ENCODE measurements at places on chromosomes 5 and 9. TPM values are rescaled to one million over a fixed set of nuclear protein-coding genes. Genes with fewer than 3 reads are reported as not detected.

GRCh38 chr5:176985516-176985915 lies 21.1 kb downstream of the UIMC1 start:
- no peak for DNase-seq

- DNase-seq, result no peak
These were observed 281.0 kb upstream of the IRX2 start for GRCh38 chr5:3032513-3032912.

- no peak for DNase-seq
These were observed 167.1 kb upstream of the RAI14 start for GRCh38 chr5:34488984-34489383.

DNA sequence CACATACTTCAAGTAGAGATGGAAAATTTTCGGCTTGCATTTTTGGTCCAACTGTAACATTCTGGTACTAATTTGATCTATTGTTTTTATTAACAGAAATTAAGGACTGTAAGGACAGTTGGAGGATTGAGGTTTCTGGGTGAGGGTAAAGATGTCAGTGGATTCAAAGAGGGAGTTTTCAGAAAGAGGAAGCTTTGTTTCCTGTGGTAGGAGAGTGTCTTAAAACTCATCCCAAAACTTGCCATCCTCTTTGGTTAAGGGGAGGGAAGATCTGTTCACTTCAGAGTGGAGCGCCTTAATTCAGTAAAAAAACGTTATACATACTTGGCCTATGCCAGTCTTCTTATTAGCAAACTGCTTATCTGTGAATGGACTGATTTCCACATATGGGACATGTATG lies 13.8 kb downstream of the CNTRL start:
- DNase-seq, result no peak

GRCh38 chr9:125133403-125134329 lies 9.7 kb downstream of the SCAI start:
- no peak for DNase-seq

DNA sequence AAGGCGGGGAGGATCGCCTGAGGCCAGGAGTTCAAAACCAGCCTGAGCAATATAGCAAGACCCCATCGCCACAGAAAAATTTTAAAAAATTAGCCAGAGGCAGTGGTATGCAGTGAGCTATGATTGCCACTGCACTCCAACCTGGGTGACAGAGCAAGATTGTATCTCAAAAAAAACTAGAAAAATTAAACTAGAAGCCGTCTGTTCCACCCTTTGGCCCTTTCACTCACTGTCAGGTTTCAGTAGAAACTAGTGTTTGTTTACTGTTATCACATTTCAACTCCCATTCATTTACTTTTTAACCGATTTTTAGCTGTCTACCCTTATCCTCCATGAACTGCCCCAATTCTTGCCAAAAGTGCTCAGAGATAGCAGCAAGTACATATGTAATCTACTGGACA lies 8.3 kb downstream of the UGCG start:
- DNase-seq, result no peak

- no peak for DNase-seq
These were observed 59.4 kb upstream of the GNA14 start for GRCh38 chr9:77707383-77708063.

DNA sequence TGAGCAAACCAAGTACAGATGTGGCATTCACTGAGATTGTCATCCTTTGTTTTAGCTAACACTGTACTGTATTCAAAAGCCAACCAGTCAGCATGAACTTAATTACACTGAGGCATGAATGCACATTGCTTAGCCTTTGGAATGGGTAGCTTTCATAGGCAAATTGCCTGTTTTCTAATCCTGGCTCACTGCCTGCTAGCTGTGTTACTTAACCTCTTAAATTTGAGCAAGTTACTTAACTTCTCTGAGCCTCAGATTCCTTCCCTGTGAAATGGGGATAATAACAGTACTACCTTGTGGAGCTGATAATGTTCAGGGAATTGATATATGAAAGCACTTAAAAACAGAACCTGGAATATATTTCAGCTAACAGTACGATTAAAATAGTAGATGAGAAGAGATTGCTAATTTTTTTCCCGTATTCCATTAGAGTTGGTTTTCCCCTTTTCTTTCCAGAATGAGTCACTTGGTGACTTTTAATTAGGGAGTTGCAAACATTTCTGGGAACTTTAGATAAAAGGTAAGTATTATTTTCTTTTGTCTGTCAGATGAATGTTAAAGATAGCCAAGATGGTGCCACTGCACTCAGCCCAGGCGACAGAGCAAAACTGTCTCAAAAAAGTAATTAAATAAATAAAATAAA lies 43.9 kb downstream of the ARRDC3 start:
- no peak for DNase-seq

- no peak for DNase-seq
These were observed 661.6 kb upstream of the C9orf72 start for GRCh38 chr9:28234894-28235277.

- DNase-seq, result no peak
These were observed 342.9 kb downstream of the SPOCK1 start for GRCh38 chr5:137156180-137156579.

DNA sequence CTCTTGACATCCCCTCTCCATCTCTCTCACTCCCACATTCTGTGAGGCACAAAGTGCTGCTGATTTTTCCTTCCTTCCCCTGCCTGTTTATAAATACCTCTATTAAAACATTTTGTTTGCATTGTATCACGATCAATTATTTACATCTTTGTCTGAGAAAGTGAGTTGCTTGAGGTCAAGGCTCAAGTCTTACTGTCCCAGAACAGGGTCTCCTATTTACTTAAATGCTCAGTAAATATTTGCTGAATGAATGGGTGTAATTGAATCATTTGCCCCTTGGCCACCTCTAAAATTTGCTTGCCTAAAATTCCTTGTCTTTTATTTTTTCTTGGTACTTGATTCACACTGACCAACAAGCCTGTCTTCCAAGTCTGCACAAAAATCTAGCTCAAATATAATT lies 103.5 kb downstream of the ZNF462 start:
- no peak for DNase-seq

DNA sequence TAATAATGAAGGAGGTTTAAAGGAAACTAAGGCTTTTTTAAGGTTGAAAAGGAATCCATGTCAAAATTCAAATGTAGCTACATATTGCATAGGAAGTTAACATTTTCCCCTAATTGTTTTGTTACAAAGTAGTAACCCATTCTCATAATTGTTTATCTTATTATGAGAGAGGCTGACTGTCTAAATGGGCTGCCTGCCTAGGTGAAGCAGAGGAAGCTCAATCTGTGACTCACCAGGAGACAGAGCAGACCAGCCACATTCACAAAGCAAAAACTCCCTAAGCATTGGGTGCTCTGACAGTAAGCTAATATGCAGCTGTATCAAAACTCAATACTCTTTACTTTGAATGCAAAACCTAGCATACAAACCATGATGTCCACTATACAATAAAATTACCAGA lies 208.5 kb downstream of the ROR2 start:
- no peak for DNase-seq

GRCh38 chr5:112109331-112110007 lies 309.6 kb downstream of the EPB41L4A start:
- DNase-seq, result peak; percentile 61

DNA sequence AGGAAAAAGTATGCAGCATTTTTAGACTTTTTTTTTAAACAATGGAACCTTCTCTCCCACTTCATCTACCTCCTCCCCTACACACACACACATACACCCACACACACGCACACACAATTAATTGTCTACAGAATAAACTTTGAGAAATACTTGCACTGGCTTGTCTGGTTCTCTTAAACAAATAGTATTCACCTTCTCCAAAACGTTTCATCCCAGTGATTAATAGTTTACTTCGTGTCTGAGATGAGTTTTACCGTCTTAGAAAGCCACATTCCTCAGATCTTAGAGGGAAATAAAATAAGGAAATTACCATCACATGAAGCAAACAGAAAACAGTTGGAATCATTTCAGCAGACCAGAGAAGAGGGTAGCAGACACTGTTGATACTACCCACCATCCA lies 570.6 kb upstream of the CLINT1 start:
- DNase-seq, result no peak

DNA sequence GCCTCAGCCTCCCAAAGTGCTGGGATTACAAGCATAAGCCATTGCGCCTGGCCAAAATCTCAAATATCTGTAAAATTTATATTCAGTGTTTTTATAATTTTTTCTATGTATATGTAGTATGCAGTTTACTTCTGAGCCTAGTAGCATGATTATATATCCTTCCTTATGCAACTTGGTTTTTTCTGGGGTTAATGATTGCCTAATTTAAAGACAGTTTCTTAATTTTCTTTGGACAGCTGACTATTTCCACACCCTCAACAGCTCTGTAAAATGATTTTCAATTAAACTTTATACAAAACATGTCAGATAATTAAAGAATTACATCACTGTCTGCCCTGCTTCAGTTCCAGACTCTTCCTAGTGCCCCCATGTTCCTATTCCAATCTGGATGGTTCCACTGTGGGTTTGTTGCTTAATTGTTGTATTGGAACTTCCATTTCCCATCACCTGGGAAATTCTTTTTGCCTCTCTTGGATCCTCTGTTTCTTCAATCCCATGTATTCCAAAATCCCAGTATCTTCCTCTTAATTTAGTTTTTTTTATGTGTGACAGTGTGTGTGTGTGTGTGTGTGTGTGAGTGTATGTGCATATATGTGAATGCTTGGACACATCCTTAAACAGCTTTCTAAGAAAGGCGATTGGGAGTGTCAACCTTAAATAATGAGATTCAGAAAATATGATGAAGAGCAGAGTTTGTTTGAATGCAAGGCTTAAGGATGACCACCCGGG lies 53.2 kb downstream of the C5orf22 start:
- no peak for DNase-seq

DNA sequence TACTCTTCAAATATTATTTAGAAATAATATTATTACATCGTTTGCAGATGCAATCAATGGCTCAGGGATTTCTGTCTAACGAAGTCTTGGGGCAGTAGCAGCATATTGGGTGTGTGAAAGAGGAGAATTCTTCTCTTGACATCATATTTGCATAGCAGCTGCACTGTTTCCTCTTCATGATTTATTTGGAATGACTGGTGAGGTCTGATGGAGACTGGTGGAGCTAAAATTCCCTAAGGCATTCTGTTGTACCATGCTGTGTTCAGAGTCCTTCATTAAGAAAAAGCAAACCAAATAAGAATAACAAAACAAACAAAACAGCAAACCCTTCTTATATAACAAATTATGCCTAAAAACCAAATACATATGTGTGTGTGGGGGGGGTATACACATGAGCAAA lies 177.6 kb downstream of the DIRAS2 start:
- no peak for DNase-seq

GRCh38 chr5:76404223-76405211 lies 1.4 kb downstream of the IQGAP2 start:
- DNase-seq, result peak; percentile 91

DNA sequence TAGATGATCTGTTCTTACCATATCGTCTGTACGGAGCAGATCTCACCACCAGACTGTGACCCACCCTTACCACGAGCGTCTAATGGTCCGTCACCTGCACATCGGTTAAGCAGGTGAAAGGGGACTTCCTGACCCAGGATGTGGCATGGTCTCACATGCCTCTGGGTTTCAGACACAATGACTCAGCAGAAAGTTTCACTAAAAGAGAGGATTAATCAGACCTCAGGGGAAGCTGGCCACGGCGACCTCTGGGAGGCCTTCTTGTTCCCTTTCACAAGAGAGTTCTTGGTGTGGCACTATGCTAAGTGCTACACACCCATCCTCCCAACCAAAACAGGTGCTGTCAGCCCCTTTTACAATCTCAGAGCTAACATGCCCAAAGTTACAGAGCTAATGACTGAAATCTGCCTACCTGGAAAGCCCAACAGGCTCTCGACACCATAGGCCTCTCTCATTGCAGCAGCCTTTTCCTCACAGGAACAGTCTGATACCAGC lies 41.6 kb downstream of the ADAMTS12 start:
- DNase-seq, result no peak

GRCh38 chr9:124602204-124602603 lies 95.0 kb upstream of the NR5A1 start:
- no peak for DNase-seq

GRCh38 chr9:76564297-76564696 lies 105.3 kb downstream of the GCNT1 start:
- no peak for DNase-seq

DNA sequence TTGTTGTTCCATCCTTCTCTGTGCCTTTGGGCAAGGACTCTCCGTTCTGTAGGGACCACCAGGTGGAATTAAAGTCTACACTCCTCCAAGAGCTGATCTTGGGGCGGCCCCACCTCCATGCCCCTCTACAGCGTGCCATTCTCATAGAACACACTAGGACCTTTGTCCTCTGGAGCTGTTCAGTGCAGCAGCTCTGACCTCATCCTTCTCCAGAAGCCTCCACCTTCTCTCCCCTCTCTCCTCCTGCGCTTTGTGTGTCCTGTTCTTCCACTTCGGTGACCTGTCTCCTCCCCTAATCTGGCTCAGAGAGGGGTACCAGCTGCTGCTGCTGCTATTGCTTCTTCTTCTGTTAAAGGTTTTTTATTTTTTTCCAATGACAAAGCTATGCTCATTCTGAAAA lies 1.8 kb upstream of the MACROH2A1 start:
- DNase-seq, result no peak

DNA sequence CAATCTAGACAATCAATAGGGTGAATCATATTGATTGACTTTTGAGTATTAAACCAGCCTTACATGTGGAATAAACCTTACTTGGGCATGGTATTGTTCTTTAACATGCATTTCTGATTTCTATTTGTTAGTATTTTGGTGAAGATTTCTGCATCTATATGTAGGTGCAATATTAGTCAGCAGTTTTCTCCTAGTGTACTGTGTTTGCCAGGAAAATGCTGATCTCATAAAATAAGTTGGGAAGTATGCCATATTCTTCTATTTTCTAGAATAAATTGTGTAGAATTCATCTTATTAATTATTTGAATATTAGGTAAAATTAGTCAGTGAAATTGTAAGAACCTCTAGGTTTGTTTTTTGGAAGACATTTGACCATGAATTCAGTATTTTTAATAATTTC lies 38.4 kb downstream of the ANXA2R start:
- DNase-seq, result no peak

IL5 gene
- not detected for polyA plus RNA-seq

C9 gene
- polyA plus RNA-seq, result not detected

PCA3 gene
- 0.07 TPM for polyA plus RNA-seq

SPATA31A3 gene
- polyA plus RNA-seq, result not detected

TAS2R1 gene
- polyA plus RNA-seq, result not detected

SLC34A3 gene
- polyA plus RNA-seq, result 0.42 TPM

SPINK6 gene
- not detected for polyA plus RNA-seq

CCIN gene
- 0.05 TPM for polyA plus RNA-seq

LHX3 gene
- polyA plus RNA-seq, result not detected

CCNO gene
- 17.8 TPM for polyA plus RNA-seq

MYMK gene
- polyA plus RNA-seq, result not detected

FYB1 gene
- 0.49 TPM for polyA plus RNA-seq
